ENCODE measurements at places on chromosomes 7 and 10. TPM values are rescaled to one million over a fixed set of nuclear protein-coding genes. Genes with fewer than 3 reads are reported as not detected.

VSTM4 gene
- total RNA-seq: not detected

CCL26 gene
- total RNA-seq: not detected

TMEM213 gene
- total RNA-seq: 9.8 TPM

FAM237B gene
- total RNA-seq: not detected

NRG3 gene
- total RNA-seq: 35.3 TPM

PIP gene
- total RNA-seq: not detected

CPA2 gene
- total RNA-seq: not detected

DNA sequence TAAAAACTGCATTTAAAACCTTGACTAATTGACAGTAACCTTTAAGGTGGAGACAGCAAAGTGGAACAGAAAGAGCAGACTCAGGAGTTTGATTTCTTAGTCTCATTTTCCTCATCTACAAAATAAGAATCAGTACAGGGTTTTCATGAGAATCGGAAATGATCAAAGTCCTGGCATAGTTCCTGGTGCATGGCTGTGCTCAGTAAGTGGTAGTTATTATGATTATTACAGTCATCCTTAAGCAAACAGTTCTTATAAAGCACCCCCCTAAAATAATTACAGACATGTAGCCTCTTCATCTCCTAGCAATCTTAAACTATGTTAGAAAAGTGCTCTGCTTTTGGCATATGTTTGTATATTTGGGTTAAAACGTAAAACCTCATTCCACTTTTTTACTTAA is 18.0 kb downstream of the NEBL start:
- no peak for DNase-seq
- H3K36me3 ChIP-seq: no peaks in the 10 kb centered on the region
- no peak overlapping the region for H3K27ac ChIP-seq
- no peak overlapping the region for H3K4me3 ChIP-seq
- H3K4me1 ChIP-seq: no peaks in the 10 kb centered on the region

GRCh38 chr7:150994141-150994837 is 3.5 kb downstream of the NOS3 start:
- no peak overlapping the region for H3K27ac ChIP-seq
- no peak for DNase-seq
- no peak overlapping the region for H3K4me3 ChIP-seq

DNA sequence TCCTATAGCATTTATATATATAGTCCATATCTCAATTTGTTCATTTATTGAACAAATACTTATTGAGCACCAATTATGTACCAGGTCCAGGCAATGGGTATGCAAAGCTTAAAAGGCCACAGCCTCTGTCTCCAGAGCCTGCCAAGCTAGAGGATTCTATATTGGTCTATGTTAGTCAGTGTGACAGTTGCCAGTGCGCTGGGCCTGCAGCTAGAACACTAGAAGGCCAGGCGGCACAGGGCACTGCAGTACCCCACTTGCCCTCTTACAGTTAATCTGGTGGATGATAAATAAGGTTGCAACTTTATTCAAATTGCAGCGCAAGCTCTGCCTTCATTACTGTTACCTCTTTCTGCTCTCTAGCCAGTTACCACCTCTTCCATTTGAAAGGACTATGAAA is 68.8 kb downstream of the PPP1R3C start:
- H3K36me3 ChIP-seq: no peaks in the 10 kb centered on the region
- H3K27ac ChIP-seq: no peak overlapping the region
- no peak for DNase-seq

DNA sequence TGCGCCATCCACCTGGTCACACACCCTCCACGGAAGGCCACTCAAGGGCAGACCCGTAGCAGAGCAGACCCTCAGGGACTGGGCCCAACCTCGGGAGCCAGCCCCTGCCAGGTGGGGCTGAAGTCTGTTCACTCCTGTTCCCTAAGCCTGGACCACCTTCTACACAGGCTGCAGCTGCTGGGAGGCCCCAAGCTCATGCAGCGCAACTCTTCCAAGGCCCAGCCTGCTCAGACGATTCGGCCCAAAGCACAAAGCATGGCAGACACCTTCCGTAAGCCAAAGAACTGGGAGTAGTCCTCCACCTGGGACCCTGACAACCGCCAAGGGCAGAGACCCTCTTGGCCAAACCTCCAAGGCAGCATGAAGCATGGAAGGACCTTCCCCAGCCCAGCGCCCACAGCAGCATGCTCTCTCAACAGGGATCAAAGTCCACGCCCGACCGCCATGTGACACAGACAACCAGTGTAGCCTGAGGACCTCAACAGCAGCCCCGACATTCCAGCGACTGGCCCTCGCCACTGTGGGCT is 11.5 kb downstream of the SHH start:
- no peak overlapping the region for H3K27ac ChIP-seq
- H3K36me3 ChIP-seq: peaks cover 4% of the 10 kb centered on the region
- H3K27me3 ChIP-seq: no peaks in the 10 kb centered on the region
- no peak for DNase-seq

DNA sequence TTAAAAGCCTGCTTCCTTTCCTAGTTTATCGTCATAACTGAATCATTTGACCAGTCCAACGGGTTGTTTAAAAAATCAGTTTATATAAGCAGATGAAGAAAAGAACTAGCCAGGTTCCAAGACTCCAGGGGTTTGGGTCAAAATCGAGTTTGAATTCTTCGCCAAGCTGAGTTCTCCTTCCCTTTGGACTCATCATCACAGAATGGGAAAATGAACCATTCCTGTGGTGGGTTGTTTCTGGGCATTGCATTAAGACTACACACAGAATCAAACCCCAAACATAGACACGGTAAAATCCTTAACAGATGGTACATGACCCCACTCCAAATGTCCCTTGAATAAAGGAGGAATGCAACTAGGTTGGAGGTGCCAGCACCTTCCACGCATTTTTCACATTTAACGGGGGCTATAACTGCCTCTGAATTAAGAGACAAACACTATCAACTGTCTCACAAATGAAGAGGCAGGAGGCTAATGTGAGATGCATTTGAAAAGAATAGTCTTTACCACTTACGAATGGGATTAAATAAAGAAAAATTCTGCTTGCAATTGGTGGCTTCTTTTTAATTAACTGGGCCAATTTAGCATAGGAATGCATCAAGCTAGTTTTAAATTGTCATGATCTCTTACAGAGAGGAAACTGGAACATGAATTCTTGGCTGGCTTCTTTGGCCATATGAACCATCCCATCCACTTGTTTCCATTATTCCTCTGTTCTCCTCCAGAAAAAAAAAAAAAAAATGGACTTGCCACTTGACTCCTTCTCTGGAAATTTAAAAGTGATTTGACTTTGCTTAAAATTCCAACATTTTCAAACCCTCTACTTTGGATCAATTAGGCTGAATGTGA is 61.1 kb downstream of the CHST15 start:
- peaks cover 10% of the 10 kb centered on the region for H3K36me3 ChIP-seq
- no peak for DNase-seq
- H3K4me1 ChIP-seq: peaks cover 15% of the 10 kb centered on the region
- no peak overlapping the region for H3K4me3 ChIP-seq
- no peak overlapping the region for H3K27ac ChIP-seq
- H3K27me3 ChIP-seq: no peaks in the 10 kb centered on the region

DNA sequence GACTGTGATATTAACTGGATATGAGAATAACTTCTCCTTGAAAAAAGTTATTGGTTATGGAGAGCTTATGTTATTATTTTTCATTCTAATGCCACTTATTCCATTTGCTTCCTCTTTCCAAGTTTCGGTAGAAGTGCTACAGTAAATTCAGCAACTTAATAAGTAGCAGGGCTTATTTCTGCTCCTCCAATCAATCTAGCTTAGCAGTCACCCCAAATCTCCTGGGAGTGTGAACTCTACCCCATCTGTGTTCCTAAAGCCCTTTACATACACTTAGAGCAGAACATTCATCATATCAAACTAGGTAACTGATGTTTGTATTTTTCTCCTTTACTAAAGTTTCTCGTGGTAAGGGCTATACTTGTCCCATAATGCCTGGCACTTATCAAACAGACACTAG is 8.7 kb downstream of the ARL3 start:
- no peak overlapping the region for H3K4me3 ChIP-seq
- no peak for DNase-seq
- H3K27ac ChIP-seq: no peak overlapping the region
- no peaks in the 10 kb centered on the region for H3K36me3 ChIP-seq

- no peak overlapping the region for H3K4me3 ChIP-seq
- no peak for DNase-seq
- no peak overlapping the region for H3K27ac ChIP-seq
- no peaks in the 10 kb centered on the region for H3K27me3 ChIP-seq
- no peaks in the 10 kb centered on the region for H3K36me3 ChIP-seq
These were observed 244.1 kb upstream of the AKR1E2 start for GRCh38 chr10:4581929-4582328.

DNA sequence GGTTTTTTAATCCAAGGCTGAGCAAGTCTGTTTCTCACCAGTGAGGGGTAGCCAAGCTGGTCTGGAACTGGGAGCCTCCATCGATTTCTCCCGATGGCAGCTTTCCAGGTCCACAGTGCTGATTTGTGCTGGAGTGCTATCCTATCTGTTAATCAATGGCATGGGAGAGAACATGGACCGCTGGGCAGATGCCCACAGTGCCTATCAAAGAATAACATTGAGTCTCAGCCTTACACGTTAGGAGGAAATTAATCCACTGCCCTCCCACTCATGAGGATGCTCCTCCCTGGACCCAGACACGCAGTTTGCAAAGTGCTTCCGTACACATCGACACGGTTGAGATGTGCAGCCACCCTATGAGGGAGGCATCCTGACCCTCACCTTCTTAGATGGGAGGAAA is 36.0 kb upstream of the CUX1 start:
- no peak overlapping the region for H3K27ac ChIP-seq
- H3K4me3 ChIP-seq: no peak overlapping the region
- H3K36me3 ChIP-seq: no peaks in the 10 kb centered on the region
- peaks cover 27% of the 10 kb centered on the region for H3K27me3 ChIP-seq
- peaks cover 12% of the 10 kb centered on the region for H3K4me1 ChIP-seq

GRCh38 chr10:86553213-86553612 is 31.6 kb upstream of the WAPL start:
- no peaks in the 10 kb centered on the region for H3K36me3 ChIP-seq
- H3K27me3 ChIP-seq: peaks cover 3% of the 10 kb centered on the region
- H3K27ac ChIP-seq: no peak overlapping the region
- no peak overlapping the region for H3K4me3 ChIP-seq

GRCh38 chr7:6252748-6253147 is 19.7 kb downstream of the CYTH3 start:
- no peaks in the 10 kb centered on the region for H3K36me3 ChIP-seq
- H3K27me3 ChIP-seq: no peaks in the 10 kb centered on the region
- no peak for DNase-seq
- no peak overlapping the region for H3K4me3 ChIP-seq
- no peak overlapping the region for H3K27ac ChIP-seq

GRCh38 chr10:131314799-131315198 is 3.3 kb upstream of the TCERG1L start:
- no peak for DNase-seq
- no peaks in the 10 kb centered on the region for H3K27me3 ChIP-seq
- no peaks in the 10 kb centered on the region for H3K4me1 ChIP-seq

DNA sequence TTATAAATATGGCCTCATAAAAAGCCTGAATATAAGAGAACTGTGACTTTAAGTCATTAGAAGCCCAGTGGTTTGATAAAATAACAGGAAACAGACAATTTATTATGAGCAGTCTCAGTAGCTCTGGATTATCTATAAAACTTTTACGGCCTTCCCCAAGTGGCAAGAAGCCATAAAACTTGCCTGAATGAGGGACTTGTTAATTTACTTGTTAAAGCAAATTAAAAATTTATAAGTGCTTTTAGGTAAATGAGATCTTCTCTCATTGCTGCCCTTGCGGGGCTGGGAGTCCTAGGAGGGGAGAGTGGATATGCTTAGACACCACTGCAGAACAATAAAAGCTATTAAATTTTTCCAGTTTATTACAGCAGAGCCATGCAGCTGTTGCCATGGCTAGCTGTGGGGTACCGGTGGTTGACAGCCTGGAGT is 499.9 kb downstream of the AUTS2 start:
- H3K4me3 ChIP-seq: no peak overlapping the region
- no peaks in the 10 kb centered on the region for H3K36me3 ChIP-seq
- H3K27ac ChIP-seq: no peak overlapping the region
- DNase-seq: no peak
- no peaks in the 10 kb centered on the region for H3K27me3 ChIP-seq

DNA sequence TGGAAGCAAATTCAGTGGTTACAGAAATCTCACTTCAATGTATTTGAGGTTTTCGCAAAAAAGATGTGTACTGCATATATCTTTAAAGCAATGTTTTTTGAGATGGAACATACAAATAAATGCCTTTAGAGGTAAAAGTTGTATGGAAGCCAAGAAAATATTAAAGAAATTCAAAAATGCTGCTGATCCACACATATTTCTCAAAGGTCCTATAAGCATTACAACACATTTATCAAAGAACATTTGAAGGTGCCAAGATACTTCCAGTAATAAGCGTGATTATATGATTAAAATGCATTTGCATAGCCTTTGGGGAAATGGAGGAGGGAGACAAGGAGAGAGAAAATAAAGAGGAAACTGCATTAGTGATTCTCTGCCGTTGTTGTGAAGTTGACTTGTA is 260.1 kb downstream of the BICC1 start:
- peaks cover 17% of the 10 kb centered on the region for H3K4me1 ChIP-seq
- no peaks in the 10 kb centered on the region for H3K27me3 ChIP-seq
- H3K4me3 ChIP-seq: no peak overlapping the region
- H3K27ac ChIP-seq: no peak overlapping the region
- H3K36me3 ChIP-seq: no peaks in the 10 kb centered on the region
- no peak for DNase-seq

DNA sequence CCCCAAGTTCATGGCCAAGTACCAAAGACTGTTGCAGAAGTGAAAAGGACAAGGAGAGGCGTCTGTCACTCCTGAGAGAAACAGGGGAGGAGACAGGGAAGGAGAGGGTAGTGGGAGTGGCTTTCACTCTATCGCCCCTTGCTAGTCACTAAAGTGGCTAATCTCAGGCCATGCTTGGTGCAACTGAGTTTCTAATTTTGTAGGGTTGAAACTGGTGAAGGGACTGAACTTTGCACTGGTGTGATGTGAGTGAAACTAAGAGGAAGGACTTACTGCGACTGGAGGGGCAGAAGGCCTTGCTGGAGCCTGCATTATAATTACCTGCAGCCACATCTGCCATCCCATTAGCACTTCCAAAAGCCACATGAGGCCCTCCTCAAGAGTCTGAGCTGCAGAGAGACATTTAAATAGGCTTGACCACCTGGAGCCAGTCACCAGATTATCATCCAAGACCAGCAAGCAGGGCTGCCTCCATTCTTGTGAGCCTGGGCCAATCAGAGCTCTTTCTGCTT is 107.2 kb upstream of the EEPD1 start:
- H3K27me3 ChIP-seq: no peaks in the 10 kb centered on the region
- H3K36me3 ChIP-seq: no peaks in the 10 kb centered on the region
- peaks cover 16% of the 10 kb centered on the region for H3K4me1 ChIP-seq
- H3K27ac ChIP-seq: no peak overlapping the region
- no peak overlapping the region for H3K4me3 ChIP-seq

GRCh38 chr7:2614631-2615330 is 17.0 kb upstream of the TTYH3 start:
- H3K27me3 ChIP-seq: peaks cover 20% of the 10 kb centered on the region
- peaks cover 35% of the 10 kb centered on the region for H3K36me3 ChIP-seq
- peaks cover 14% of the 10 kb centered on the region for H3K4me1 ChIP-seq
- H3K4me3 ChIP-seq: no peak overlapping the region

GRCh38 chr10:88278912-88279311 is 304.2 kb downstream of the RNLS start:
- DNase-seq: no peak
- no peak overlapping the region for H3K27ac ChIP-seq
- H3K4me1 ChIP-seq: peaks cover 8% of the 10 kb centered on the region
- no peak overlapping the region for H3K4me3 ChIP-seq
- no peaks in the 10 kb centered on the region for H3K36me3 ChIP-seq
- no peaks in the 10 kb centered on the region for H3K27me3 ChIP-seq

Data from Calu3 (cell line).